ENCODE measurements at places on chromosomes 1 and 21.

DNA sequence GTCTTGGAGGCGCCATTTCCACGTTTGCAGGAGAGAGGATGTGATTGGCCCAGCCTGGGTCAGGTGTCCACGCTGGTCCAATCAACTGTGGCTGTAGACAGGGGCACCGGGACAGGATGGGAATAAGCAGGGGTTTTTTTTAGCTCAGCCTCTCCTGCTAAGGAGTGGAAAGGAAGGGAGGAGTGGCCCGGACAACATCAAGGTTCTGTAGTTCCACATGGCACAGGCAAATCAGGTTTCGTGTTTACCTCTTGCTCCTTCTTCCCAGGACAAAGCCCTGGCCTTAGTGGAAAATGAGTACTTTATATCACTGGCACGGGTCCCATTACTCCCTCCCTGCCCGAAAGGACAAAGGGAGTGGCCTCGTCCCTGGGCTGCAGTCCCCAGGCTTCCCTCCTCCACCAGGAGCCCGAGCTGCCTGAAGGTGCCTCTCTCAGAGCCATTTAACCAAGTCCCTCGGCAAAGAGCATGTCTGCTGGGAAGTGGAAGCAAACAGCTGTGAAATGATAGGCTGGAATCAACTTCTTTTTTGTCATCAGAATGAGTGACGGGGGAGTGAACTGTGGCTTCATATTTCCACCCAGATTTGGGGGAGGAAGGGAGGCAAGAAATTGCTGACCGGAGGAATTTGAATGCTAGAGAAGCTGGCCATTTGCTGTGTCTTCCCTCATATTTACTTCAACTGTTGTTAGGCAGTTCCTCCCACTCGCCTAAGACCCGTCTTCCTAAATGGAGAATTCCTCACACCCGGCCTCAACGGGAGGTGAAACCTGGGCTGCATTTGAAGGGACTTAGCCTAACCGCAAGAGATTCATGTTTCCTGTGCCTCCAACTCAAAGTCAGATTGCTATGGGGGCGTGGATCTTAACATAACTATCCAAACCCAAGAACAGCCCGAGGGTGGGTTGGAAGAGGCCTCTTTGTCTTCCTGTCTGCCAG is 84.9 kb upstream of the SLC44A3 start:
- no peak for DNase-seq

- DNase-seq: no peak
Measured at GRCh38 chr1:89945852-89946476, 48.9 kb upstream of the ZNF326 start.

DNA sequence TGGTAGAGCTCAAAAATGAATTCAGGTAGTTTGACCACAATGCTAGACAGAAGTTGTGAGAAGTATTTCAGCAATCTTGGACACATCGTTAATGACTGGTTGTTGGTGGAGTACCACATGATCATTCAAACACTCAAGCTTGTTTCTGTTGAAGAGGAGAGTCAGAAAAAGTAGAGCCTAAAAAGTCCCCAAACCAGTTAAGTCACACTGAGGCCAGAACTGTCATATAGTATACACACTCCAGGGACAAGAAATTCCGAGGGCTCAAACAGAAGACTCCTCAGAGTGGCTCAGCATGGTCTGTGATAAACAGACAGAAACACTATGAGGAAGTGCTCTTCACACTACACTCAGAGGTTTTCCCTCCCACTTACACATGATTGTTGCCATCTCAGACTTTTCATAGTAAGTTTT is 5.8 kb downstream of the TRIM33 start:
- DNase-seq: no peak

- DNase-seq: no peak
Measured at GRCh38 chr1:30692948-30693301, 30.5 kb downstream of the MATN1 start.

GRCh38 chr1:209231476-209232156 is 351.9 kb upstream of the CAMK1G start:
- no peak for DNase-seq

GRCh38 chr1:183051546-183051945 is 28.3 kb downstream of the LAMC1 start:
- no peak for DNase-seq
